Breast epithelium (tissue), 4 donors: ENCODE measurements at places on chromosomes 7 and 10. TPM values are rescaled to one million over a fixed set of nuclear protein-coding genes. Genes with fewer than 3 reads are reported as not detected.
A peak's percentile ranks its signal among the peaks of the same experiment; 100 is the strongest.

DNA sequence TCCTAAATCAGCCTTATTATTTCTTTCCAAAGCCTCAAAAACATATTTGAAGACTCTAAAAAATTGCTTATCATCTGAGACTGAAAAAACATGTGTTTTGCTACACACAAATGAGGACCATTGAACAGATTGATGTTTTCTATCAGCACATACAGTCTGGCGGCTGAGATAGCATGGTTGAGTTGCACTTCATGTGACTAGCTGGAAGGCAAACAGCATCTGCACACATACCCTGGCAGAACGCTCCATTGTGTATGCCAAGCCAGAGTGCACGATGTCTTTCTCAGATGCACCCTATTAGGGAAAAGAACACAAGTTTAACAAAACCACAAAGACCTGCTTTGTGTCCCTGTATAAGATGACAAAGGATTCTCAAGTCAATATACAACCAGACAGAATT, 33.0 kb downstream of the FAM25A start:
- DNase-seq: peak; percentile 21

DNA sequence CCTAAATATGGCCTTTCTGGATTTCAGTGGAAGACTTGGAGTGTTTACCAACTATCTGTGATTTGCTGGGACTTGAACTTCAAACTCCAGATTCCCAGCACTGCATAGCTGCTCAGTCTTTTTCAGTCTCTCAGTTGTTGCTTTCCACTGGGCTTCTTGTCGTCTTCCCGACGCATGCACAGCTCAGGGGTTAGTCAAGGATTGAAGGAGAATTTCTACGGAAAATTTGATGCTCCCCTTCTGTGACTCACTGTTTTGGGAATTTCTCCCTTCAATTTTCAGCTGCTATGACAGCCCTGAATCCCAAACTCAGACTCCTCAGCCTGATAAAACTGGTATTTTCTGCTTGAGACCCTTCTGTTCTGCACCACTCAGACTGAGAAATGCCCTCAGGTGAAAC, 91.7 kb downstream of the CYP26A1 start:
- DNase-seq: no peak

DNA sequence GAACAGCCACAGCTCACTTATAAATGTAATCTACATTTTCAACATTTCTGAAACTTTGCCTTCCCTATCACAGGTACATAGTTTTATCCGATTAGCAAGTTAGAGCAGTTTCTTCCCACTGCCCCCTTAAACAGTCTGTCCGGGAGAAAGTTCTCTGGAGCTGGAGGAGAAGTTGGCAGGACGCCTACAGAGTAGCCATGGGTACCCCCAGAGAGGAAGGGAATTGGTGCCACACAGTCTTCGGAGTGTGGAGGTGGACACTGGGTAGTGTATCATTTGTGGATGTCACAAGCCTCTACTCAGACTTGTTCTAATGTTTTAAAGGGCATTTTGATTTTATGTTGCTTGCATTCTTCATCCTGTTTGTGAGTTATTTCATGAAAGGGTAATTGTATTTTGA, 39.0 kb downstream of the TAF3 start:
- no peak for DNase-seq

DNA sequence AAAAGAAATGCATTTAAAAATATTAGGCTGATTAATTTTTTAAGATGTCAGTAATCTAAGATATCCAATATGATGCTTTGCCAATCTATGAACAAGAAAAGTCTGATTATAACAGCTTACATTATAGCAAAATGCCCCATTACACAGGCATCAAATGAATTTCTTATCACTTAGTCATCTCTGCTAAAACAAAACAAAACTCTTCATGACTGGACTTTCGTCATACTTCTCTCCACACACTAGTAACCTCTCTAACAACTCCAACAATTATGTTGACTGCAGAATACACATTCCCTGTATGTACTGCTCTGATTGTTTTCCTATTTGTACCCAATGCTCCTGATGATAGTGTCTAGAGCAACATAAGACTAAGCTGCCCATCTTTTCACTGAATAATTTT, 3.8 kb upstream of the MKI67 start:
- DNase-seq: no peak

DNA sequence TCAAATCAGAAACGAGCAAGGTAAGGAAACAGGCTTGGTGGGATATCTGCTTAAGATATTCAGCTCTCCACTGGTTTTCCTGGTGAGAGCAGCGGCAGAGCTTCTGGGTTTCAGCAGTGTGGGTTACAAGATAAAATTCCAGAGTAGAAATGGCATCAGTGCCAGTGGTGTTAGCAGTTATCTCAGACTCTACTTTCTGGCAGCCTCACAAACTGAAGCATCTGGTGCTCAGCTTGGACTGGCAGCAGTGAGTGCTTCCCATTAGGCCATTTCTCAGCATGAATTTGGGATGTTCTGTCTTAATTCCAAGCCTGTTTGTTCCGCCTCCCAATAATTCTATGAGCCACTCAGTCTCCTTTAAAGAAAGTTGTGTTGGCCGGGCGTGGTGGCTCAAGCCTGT, 6.9 kb upstream of the GSTO2 start:
- no peak for DNase-seq

DNA sequence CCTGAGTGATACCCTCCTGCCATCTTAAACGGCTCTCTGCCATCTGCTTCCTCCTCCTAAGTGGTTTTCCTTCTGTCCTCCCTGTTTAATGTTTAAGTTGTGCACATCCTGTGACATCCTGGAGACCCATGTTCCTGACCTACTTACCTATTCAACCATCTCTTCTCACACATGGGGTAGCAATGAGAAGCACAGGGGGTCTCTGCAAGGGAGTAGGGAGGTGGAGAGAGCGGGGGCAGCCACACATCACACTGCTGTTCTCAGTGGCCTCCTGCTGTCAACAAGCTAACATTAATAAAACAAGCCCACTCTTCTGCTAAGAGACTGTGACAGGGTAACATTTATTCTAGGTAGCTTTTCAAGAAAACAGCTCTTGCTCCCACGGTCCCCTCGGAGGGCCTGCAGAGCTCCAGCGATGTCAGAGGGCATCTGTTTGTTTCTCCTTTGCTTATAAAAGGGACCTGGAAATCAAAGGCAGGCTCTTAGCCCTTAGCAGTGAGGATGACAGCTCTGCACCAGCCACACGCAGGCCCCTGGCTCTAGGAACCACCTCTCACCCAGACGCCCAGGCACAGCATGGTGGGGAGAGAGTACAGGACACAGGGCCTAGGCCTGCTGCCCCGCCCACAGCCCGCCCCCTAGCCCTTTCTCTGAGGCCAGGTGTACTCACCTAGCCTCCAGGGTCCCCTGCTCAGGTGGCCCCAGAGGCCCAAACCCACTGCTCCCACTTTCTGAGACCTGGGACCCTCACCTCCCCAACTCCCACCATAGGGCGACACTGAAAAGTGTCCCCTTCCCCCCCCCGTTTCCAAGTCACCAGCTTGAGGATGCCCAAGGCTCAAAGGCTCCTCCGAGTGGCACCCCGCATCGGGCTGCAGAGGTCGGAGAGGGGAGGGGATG, 943 bp upstream of the SLC18A2 start:
- DNase-seq: no peak

DNA sequence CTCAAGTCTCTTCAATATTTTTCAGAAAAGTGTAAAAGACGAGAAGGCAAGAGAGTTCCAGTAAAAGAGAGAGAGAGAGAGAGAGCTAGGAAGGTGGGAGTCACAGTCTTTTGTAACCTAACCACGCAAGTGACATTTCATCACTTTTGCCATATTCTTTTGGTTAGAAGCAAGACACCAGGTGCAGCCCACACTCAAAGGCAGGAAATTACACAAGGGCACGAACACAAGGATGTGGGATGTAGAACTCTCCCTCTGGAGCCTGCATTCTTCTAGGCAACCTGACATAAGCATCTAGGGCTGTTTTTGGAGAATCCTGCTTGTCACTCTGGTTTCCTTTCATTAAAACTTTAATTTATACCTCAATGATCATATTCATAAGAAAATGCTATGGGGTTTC, 1213.1 kb downstream of the DNAJB9 start:
- DNase-seq: no peak

DNA sequence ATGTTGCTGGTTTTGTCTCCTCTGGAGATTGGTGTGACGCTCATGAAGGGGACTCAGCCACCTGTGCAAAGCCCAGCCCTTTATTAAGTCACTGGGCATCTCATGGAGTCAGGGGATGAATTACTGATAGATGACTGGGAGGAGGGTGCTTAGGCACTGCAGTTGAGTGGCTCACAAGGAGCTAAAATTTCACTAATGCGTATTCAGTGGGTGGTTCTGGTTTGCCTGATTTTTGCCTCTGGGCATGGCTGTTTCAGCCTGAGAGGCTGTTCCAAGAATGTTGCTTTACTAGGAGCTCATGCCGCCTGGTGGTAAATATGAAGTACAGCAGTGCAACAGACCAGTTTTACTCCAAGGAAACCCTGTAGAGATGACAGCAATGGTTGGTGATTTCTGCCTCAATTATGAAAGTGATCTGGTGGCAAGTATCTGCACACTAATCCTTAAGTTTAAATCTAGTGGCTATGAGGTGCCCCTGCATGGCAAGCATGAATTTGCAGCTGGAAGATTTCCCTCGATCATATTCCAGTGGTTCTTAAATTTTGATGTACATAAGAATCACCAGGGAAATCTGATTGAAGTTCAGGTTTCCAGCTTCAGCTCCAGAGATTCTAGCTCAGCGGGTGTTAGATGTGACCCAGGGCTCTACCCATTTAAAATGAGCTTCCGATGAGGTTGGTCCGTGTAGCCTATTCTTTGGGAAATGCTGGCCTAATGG, 19.9 kb downstream of the ACTA2 start:
- DNase-seq: no peak

GRCh38 chr10:16049050-16049449, 188.7 kb upstream of the MINDY3 start:
- no peak for DNase-seq

GRCh38 chr10:33773253-33773573, 438.7 kb upstream of the NRP1 start:
- no peak for DNase-seq

GRCh38 chr7:42460148-42460547, 223.1 kb upstream of the GLI3 start:
- no peak for DNase-seq

GRCh38 chr10:42809676-42810075, 27.1 kb downstream of the BMS1 start:
- no peak for DNase-seq

DNA sequence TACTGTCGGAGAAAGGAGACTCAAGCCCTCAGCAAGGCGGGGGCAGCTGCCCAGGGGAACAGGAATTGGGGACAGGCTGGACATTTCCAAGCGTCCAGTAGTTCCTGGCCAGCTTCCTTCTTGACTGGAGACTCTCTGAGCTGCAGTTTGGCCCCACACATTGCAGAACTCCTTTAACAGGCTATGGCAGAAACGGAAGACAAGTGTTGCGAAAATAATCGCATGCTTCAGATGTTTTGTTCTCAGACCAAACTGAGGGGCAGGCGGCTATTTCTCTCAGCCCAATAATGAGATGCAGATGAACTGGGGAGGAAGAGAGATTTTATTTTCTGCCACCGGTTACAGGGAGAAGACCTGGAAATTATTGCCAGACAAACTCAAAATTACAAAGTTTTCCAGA, 88.0 kb upstream of the PFKP start:
- DNase-seq: no peak

- no peak for DNase-seq
Measured at GRCh38 chr7:107501593-107501992, 31.7 kb downstream of the GPR22 start.

DNA sequence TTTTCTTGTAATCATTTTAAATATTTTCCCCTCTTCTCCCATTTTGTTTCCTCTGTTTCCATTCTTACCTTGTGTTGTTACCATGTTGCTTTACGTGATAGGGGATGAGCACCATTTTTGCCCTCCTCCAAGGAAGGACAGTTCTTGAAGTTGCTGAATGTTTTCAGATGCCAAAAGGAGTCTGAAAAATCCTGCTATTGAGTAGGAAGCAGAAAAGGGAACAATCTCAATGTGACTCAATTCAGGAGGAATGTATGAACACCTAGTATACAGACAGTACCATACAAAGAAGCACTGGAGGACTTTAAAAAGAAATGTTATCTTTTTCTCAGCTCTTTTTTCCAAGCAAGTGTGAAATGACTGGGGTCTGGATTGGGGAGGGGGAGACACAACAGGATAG, 5.1 kb upstream of the NAMPT start:
- no peak for DNase-seq

- DNase-seq: no peak
Measured at GRCh38 chr10:16155834-16156233, 281.0 kb upstream of the PTER start.

- DNase-seq: no peak
Measured at GRCh38 chr10:51488766-51489408, 210.5 kb downstream of the CSTF2T start.

DNA sequence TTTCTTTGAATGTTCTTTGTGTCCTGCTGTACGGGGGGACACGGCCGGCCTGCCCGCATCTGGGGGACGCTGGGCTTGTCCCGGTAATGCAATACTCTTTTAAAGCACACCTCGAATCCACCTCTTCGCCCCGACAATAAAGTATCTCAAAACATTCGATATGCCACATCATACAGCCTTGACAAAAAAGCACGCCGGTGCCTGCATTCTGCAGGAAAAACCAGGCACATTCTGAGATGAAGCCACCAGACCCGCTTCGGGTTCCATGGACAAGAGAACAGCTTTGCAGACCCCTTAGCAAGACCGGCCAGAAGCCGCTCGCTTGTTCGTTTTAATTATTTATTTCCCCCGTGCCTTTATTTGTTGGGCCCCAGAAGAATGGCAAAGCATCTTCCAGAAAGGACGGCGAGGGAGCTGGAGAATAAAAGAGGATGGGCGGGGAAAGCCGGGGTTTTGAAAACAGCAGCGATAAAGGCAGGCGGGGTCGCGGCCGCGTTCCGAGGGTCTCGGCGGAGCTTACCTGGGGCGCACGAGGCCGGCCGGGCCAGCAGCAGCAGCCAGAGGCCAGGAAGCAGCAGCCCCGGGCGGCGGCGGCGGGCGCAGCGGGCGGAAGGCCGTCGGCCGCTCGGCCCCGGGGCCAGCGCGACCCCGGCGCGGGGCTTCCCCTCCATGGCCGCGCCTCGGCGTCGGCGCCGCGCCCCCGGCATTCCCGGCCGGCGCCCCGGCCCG, 462 bp downstream of the KIAA1549 start:
- no peak for DNase-seq

Gene PIK3CG
- total RNA-seq: 5.4 TPM

Gene CACNB2
- total RNA-seq: 8.9 TPM

Gene CDC14C
- not detected for total RNA-seq

Gene GDF2
- not detected for total RNA-seq

Gene LEP
- 498 TPM for total RNA-seq

Gene IFIT1B
- not detected for total RNA-seq
